ENCODE measurements at places on chromosomes 4 and X.

- no peak for DNase-seq
Measured at GRCh38 chr4:69861756-69862155, 1.8 kb upstream of the SULT1E1 start.

DNA sequence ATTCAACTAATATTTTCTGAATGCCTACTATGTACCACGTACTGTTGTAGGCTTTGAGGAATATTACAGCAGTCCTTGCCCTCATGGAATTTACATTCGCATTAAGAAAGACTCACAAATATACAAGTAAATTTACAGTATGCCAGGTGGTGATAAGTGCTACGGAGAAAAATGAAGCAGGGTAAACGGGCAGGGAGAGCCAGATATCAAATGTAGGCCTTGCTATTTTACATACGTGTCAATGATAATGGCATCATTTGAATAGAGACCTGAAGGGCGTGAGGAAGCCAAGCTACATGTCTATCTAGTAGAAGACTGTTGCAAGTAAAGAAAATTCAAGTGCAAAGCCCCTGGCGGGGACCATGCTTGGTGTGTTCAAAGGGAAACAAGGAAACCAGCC lies 65.2 kb downstream of the AMMECR1 start:
- no peak for DNase-seq

DNA sequence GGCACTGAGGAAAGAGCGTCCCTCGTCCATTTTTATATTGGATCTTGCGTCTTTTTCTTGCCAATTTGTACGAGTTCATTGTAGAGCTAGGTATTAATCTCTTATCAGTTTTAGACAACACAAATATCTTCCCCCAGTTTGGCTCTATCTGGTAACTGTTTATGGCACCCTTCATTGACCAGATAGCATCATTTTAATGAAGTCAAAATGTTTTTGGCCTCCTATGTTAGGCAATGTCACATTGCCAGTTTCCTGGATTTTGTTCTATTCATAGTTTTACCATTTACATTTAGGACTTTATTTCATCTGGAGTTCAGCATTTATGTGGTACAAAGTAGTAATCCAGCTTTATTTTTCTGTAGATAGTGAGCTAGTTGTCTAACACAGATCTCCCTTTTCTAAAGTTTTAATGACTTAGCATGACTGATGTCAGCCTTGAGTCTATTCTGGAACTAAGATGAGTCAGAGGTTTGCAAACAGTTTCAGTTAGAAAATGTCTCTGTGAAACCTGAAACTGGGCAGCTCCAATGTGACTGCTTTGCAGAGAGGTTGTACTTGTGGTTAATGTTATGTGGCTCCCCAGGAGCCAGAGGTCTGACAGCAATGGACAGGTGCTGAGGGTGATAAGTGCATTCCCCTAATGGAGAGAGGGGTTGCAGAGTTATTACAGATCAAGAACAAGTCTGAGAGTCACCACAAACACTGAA lies 5.3 kb upstream of the STBD1 start:
- DNase-seq = no peak

- no peak for DNase-seq
Measured at GRCh38 chrX:118286066-118286762, 59.7 kb upstream of the WDR44 start.

DNA sequence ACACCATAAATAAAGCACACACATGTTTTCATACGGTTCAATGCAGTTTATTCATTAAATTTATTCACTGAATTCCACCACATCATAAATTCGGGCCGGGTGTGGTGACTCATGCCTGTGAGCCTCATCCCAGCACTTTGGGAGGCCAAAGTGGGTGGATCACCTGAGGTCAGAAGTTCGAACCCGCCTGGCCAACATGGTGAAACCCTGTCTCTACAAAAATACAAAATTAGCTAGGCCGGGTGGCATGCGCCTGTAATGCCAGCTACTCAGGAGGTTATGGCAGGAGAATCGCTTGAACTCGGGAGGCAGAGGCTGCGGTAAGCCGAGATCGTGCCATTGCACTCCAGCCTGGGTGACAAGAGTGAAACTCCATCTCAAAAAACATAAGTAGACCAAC lies 131.6 kb downstream of the PDS5A start:
- no peak for DNase-seq

- no peak for DNase-seq
Measured at GRCh38 chrX:26558719-26559386, 342.9 kb downstream of the MAGEB5 start.

- no peak for DNase-seq
Measured at GRCh38 chr4:139330283-139330682, 28.0 kb upstream of the NDUFC1 start.

- DNase-seq = no peak
Measured at GRCh38 chrX:16870862-16871815, 977 bp upstream of the RBBP7 start.

- DNase-seq = no peak
Measured at GRCh38 chr4:112099701-112100297, 45.5 kb upstream of the FAM241A start.

DNA sequence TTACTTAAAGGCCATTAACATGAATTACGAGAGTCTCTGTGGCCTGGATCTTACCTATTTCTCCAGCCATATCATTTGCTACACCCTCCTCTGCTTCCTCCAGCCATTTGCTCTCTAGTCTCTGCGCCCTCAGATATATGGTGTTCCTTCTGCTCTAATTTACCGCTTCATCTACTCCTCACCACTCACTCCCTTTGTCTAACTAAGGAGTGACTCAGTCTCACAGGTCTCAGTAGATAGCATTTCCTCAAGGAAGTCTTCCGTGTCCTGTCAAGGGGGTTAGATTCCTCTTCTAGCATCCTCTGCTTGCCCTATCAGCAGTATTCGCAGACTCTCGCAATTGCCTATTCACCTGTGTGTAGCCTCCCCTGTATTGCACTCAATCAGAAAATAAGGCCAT lies 892.1 kb upstream of the INTU start:
- DNase-seq = no peak

DNA sequence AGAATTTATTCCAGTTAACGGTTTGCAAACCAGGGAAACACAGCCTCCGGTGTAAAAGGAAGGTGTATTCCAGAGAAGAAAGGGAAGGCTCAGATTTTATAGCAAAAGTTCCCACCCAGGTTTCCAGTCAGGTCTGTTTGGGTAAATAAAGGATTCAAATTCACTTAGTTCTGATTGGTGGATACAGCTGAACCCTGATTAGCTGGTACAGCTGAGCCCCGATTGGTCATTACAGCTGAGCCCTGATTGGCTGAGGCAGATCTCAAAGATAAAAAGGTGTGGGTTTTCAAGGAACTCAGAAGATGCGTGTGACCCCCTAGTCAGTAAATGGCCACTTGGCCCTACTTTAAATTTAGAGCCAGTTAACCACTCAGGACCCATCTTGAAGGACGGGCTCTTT lies 6.6 kb downstream of the CLRN2 start:
- no peak for DNase-seq

DNA sequence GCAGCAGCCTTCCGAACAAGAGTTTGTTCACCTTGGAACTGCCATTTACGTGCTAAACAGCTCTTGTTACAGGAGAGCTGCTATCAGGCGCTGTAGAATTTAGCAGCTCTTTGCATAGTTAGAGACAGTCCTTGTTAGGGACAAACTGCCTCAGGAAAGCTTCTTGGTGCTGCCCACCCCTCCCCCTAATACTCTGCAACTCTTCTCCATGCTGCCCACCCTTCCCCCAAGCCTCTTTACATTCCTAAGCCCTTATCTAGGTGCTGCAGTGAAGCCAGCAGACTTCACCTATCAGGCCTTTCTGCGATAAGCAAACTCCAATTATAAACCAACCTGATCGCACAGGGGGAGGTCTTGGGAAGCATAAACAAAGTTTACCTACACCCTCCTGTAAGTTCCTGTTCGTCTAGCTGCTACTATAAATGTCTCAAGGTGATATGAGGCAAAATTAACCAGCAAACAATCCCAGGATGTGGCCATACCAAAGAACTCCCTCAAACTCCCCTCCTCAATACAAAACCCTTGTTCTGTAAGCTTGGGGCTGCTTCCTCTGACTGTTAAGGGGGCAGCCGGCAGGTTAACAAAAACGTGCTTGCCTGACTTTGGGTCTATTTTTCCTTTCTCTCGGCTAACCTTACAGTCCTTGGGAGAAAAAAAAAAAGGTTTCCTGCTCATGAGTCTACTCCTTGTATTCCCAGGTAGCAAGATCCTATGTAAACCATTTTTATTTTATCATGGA lies 74.0 kb upstream of the GC start:
- no peak for DNase-seq

DNA sequence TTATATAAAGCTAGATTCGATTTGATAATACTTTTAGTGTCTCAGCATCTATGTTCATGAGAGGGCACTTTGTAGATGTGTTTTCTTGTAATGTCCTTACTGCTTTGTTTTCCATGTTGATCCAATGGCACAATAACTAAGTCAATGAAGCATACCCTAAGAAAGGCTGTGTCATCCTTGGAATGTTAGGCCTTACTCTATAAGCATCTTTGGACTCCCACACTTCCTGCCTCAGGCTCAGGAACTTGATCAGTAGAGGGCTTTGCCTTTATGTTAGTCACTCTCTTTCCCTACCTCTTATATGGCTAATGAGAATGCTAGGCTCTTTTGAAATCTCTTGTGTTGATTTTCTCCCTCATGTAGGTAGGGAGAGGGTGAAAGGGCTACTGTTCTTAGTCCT lies 33.2 kb upstream of the EDA2R start:
- no peak for DNase-seq

GRCh38 chrX:7244405-7244804 lies 96.5 kb upstream of the PUDP start:
- DNase-seq = no peak

DNA sequence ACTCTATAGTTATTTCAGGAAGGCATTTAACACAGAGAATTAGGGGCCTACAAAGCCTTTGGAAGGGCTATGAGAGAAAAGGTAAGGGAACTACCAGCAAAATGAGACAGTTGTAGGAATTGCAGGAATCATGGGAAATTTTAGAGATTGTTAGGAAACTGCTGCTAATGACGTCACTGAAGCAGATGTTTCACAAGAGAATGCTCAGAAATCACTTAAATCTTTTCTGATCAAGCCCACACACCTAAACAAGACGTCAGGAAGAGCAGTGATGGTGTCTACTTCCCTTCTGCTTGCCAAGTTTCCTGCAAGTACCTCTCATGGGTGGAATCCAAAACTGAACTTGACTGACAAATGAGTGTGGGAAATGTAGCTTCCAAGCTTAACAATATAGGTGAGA lies 5.1 kb downstream of the OR13H1 start:
- no peak for DNase-seq

DNA sequence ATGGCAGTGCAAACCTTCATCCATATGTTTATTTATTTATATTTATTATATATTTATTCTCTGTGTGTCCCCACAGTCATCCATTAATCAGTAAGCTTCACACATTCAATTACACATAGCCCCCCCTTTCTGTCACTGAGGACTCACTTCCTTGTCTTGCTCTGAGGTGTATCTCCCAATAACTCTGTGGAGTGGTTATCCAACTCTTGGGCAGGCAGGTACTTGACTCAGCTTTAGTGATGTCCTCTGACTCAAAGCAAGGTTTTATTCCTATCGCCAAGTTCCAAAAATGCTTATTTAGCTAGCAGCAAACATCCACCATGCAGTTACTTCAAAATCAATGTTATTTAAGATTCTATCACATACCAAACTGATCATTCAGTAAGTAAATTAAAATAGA lies 25.2 kb upstream of the NDP start:
- DNase-seq = no peak

- DNase-seq = no peak
Measured at GRCh38 chr4:16225167-16225862, 956 bp downstream of the TAPT1 start.

DNA sequence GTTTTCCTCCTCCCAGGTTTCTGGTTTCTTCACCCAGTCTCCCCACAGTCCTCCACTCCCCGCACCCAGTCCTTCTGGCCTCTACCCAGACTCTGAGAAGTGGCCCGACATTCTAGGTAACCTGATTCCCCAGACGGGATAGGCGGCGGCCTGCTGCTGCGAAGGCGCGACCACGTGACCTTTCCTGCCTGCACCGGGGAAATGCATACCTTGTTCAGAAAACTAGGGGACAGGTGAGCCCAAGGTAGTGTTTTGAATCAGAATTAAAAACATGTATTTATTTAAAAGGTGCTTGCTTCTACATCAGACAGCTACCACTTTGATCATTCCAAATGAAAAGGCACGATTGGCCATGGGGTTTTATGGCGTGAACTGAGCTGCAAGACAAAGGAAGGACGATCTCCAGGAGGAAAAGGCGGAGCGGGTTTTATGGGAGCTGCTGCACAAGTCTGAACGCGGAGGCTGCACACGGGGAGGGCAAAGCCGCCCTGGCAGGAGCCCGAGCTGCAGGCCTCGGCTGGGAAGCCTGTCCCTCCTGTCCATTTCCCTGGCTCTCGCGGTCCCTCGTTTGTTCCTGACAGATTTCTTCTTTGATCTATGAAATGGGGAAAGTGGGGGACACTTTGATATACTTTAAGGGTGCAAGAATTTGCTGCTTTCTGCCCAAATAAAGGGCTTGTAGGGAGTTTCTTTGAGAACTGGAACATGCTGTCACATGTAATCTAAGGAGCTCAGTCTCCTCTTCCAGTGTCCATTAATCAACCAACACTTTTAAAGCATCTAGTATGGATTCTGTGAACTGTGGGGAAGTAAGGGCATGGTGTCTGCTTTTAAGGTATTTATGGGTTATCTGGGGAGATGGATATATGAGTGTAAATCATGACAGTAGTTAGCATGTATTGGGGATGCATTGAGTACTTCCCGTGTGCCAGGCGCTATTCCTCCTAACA lies 150.9 kb downstream of the SPRY1 start:
- no peak for DNase-seq
